Activated CD4-positive, alpha-beta memory T cell treated with anti-CD3 and anti-CD28 coated beads, Interleukin-2, amount 10 ng/mL, durations not matched to agents 7 days and 5 days (primary cell): ENCODE measurements at places on chromosomes 2 and 18. TPM values are rescaled to one million over a fixed set of nuclear protein-coding genes. Genes with fewer than 3 reads are reported as not detected.
A peak's percentile ranks its signal among the peaks of the same experiment; 100 is the strongest.

- no peaks in the 10 kb centered on the region for H3K4me1 ChIP-seq
- H3K36me3 ChIP-seq, result no peaks in the 10 kb centered on the region
- H3K4me3 ChIP-seq, result no peak overlapping the region
- DNase-seq, result no peak
- H3K27me3 ChIP-seq, result peaks cover 6% of the 10 kb centered on the region
- H3K27ac ChIP-seq, result no peak overlapping the region
Measured at GRCh38 chr2:144730711-144731110, 210.8 kb upstream of the ZEB2 start.

- no peak overlapping the region for H3K27ac ChIP-seq
- no peaks in the 10 kb centered on the region for H3K4me1 ChIP-seq
- H3K27me3 ChIP-seq, result no peaks in the 10 kb centered on the region
- DNase-seq, result no peak
Measured at GRCh38 chr18:69157906-69158305, 242.8 kb upstream of the DOK6 start.

- no peak overlapping the region for H3K27ac ChIP-seq
- no peaks in the 10 kb centered on the region for H3K27me3 ChIP-seq
- H3K4me3 ChIP-seq, result no peak overlapping the region
- no peaks in the 10 kb centered on the region for H3K36me3 ChIP-seq
Measured at GRCh38 chr18:46920653-46921052, 3.3 kb downstream of the KATNAL2 start.

DNA sequence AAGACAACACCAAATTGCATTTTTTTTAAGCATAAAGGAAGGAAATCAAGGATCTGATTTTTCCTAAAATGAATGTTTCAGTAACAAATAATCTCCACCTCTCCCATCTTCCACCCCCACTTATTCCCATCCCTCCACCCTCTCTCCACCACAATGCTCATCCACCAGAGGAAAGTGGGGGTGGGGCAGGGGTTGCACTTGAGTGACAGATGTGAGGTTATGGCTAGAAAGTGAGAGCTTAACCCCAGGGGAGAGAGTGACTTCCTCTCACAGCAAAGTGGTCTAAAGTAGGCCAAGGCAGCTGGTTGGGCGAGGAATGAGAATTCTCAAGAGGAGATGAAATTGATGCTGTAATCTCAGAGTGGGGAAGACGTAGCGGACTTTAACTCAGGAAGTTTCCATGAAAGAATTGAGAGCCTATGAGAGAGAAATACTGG is 104.7 kb downstream of the HNRNPLL start:
- no peak overlapping the region for H3K4me3 ChIP-seq
- no peak overlapping the region for H3K27ac ChIP-seq
- H3K27me3 ChIP-seq, result peaks cover 19% of the 10 kb centered on the region
- no peak for DNase-seq

DNA sequence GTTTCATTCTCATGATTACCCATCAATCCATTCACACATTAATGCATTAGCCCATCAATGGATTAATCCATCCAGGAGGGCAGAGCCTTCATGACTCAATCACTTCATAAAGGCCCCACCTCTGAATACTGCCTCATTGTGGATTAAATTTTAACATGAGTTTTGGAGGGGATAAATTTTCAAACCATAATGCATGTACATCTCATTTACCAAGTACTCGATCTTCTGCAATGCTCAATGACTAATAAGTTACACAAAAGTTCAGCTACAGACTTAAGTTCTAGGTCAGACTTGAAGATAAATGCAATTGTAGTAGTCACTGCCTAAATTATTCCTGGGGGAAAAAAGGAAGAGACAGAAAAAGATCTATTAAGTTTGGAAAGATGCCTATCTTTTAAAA is 120.0 kb upstream of the OSR1 start:
- no peak overlapping the region for H3K27ac ChIP-seq
- H3K4me3 ChIP-seq, result no peak overlapping the region
- DNase-seq, result no peak
- peaks cover 24% of the 10 kb centered on the region for H3K27me3 ChIP-seq
- H3K36me3 ChIP-seq, result no peaks in the 10 kb centered on the region

DNA sequence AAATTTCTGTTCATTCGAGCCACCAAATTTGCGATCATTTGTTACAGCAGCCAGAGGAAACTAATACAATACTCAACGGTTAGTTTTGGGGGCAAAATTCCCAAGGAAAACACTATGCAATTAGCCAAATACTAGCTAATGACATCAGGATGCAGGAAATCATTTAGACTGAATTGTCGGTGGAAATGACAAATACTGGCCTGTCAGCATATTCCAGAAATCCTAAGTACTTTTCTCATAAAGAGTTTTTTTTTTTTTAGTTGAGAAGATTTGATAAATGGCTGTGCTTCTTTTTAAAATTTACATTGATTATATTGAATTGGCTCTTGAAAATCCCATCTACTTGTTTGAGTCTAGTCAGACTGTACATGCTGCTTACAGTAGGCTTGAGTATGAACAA is 410.1 kb downstream of the SUCLG1 start:
- no peaks in the 10 kb centered on the region for H3K4me1 ChIP-seq
- no peak for DNase-seq
- no peak overlapping the region for H3K4me3 ChIP-seq
- no peak overlapping the region for H3K27ac ChIP-seq

DNA sequence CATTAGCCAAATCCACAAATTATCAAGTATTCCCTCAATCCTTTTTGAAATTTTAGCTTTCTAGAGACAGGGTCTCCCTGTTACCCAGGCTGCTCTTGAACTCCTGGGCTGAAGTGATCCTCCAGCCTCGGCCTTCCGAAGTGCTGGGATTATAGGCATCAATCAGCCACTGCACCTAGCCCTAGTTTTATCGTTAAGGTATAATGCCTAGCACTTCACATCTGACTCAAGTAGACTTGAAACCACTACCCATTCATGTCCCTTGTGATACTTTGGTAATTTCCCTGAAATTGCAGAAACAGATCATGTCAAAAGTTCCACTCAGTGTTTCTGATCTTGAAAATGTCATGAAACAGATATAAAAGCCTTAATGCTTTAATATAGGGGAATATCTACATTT is 26.3 kb downstream of the MEX3C start:
- H3K36me3 ChIP-seq, result peaks cover 24% of the 10 kb centered on the region
- peaks cover 60% of the 10 kb centered on the region for H3K4me1 ChIP-seq
- peak overlapping the region; percentile 82 for H3K27ac ChIP-seq
- DNase-seq, result no peak
- H3K27me3 ChIP-seq, result no peaks in the 10 kb centered on the region

DNA sequence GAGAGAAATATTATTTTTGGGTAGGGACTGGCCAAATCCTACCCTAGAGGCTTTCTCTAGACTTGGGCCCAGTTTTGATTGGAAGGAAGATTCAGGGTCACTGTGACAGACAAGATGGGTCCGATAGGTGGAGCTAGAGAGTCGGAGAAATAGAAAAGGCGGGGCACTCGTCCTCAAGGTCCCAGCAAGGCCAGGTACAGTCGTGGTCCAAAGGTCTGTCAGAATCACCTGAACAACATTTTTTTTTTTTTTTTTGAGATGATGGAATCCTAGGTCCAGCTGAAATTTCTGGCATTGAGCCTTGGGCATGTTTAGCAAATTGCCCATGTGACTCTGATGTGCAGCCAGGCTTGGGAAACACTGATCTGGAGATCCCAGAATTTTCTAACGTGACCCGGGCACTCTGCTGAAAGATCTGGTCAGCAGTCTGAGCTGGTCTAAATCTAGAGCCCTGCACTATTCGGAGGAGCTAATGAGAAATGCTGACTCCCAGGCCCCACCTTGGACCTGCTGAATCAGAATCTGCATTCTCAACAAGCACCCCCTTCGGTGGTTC is 23.0 kb upstream of the NTSR2 start:
- no peaks in the 10 kb centered on the region for H3K36me3 ChIP-seq
- DNase-seq, result peak; percentile 67
- H3K4me3 ChIP-seq, result no peak overlapping the region
- H3K27ac ChIP-seq, result no peak overlapping the region

DNA sequence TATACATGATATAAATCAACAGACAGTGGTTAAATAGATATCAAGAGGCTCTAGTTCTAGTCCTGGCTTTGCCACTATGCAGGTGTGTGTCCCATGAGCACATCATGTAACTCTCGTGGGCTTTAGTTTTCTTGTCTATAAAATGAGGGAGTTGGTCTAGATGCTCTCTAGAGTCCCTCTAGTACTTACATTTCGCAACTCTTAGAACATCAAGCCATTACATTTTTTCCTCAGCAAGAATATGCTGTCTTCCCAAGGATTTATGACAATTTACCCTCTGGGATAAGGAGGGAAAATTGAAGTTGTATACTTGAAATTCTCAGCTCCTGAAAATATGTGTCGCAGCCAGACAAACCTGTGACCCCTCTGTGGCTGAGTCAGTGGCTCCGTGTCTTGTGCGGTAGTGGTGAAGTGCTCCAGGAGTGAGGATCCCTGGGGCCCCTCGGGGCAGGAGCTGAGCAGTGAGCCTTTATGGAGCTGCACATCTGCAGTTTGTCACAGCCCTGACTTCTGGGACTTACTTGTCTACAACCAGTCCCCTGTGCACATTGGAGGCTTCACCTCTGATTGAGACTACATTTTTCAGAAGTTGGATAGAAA is 6.8 kb downstream of the PKP4 start:
- no peaks in the 10 kb centered on the region for H3K36me3 ChIP-seq
- peaks cover under 1% of the 10 kb centered on the region for H3K27me3 ChIP-seq
- H3K27ac ChIP-seq, result no peak overlapping the region
- peaks cover 19% of the 10 kb centered on the region for H3K4me1 ChIP-seq
- H3K4me3 ChIP-seq, result no peak overlapping the region

GRCh38 chr2:1586923-1587840 is 157.1 kb downstream of the PXDN start:
- H3K4me1 ChIP-seq, result no peaks in the 10 kb centered on the region
- DNase-seq, result no peak
- H3K27ac ChIP-seq, result no peak overlapping the region
- H3K4me3 ChIP-seq, result no peak overlapping the region
- peaks cover 1% of the 10 kb centered on the region for H3K27me3 ChIP-seq

DNA sequence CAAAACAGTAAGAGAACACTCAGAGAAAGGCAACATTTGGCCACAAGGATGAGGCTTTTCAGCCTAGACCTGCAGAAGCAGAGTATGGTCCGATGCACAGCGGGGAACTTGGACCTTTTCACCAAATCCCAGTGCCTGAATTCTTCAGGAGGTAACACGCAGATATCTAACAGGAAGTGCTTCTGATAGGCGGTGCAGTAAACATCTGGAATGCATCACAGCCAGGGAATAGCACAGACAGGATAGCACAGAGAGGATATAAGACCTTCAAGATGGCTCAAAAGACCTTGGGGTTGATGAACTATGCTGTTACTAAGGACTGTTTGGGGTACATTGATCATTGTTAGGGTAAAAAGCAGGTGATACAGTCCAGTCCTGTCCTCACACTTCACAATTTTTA is 1.7 kb downstream of the TMEM127 start:
- no peak for DNase-seq
- peak overlapping the region; percentile 99 for H3K4me3 ChIP-seq
- peaks cover 49% of the 10 kb centered on the region for H3K36me3 ChIP-seq
- no peaks in the 10 kb centered on the region for H3K27me3 ChIP-seq
- H3K27ac ChIP-seq, result peak overlapping the region; percentile 16
- H3K4me1 ChIP-seq, result peaks cover 67% of the 10 kb centered on the region

DNA sequence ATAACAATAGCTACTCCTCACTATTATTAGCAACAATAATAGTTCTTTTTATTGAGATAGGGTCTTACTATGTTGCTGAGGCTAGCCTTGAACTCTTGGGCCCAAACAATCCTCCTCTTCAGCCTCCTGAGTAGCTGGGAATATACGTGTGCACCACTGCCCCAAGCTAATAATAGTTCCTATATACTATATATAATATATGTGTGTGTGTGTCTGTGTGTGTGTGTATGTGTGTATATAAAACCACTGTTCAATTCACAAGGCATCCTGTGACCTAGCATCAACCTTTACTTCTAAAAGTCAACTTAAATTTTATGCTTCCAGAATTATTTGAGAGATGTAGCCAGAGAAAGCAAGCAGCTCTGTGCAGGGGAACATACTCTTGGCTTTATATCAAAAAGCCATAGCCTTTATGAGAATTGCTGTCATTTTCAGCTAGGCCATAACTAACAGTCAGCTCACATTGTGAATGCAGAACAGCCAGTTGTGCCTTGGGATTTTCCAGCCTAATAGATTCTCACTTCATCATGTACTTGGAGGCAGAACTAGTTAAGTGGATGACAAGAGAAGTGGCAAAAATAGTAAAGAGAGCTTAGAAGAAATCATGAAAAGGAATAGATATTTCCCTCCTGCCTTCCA is 665.5 kb downstream of the NYAP2 start:
- DNase-seq, result no peak
- H3K27ac ChIP-seq, result no peak overlapping the region
- no peaks in the 10 kb centered on the region for H3K4me1 ChIP-seq
- no peaks in the 10 kb centered on the region for H3K36me3 ChIP-seq
- H3K27me3 ChIP-seq, result no peaks in the 10 kb centered on the region
- no peak overlapping the region for H3K4me3 ChIP-seq

GRCh38 chr2:118806797-118807667 is 40.4 kb downstream of the EN1 start:
- H3K27ac ChIP-seq, result no peak overlapping the region
- DNase-seq, result no peak
- no peaks in the 10 kb centered on the region for H3K4me1 ChIP-seq
- no peaks in the 10 kb centered on the region for H3K36me3 ChIP-seq

DNA sequence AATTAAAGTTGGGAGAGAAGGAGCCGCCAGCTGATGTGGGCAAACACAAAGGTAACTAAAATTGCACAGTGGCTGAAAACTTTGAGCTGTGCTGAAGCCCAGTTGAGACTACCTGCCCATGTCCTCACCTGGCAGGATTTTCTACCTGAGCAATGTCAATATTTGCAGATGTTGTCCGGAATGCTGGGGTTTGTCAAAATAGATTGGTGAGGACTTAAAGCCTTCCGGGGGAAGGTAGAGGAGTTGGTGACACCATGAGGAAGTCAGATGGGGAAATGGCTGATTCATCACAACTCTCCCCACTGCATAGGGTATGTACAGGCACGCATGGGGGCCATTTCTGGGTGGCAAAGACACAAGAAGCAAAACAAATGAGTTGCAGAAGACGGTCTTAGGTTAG is 114.9 kb downstream of the ALK start:
- H3K4me3 ChIP-seq, result no peak overlapping the region
- H3K27me3 ChIP-seq, result no peaks in the 10 kb centered on the region
- no peak overlapping the region for H3K27ac ChIP-seq
- no peaks in the 10 kb centered on the region for H3K4me1 ChIP-seq
- no peaks in the 10 kb centered on the region for H3K36me3 ChIP-seq
- no peak for DNase-seq

DNA sequence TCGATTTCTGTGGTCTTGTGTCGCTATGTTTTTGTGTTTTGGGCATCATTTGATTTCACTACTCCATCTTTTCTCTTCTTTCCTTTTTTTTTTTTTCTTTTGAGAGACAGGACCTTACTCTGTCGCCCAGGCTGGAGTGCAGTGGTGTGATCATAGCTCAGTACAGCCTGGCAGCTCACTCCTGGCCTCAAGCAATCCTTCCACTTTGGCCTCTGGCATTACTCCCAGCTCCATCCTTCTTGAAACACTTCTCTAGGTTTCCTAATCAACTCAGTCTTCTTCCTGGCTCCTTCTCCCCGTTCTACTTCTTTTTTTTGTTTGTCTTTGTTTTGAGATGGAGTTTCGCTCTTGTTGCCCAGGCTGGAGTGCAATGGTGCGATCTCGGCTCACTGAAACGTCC is 26.5 kb downstream of the TCF23 start:
- no peak for DNase-seq
- H3K36me3 ChIP-seq, result no peaks in the 10 kb centered on the region
- peaks cover 1% of the 10 kb centered on the region for H3K4me1 ChIP-seq
- no peak overlapping the region for H3K4me3 ChIP-seq
- H3K27me3 ChIP-seq, result peaks cover 30% of the 10 kb centered on the region

- DNase-seq, result no peak
- H3K27me3 ChIP-seq, result peaks cover 2% of the 10 kb centered on the region
- no peaks in the 10 kb centered on the region for H3K4me1 ChIP-seq
Measured at GRCh38 chr2:151855111-151855510, 26.9 kb upstream of the ARL5A start.

Gene SULT1C2
- not detected for total RNA-seq

Gene HJURP
- total RNA-seq, result 129 TPM

Gene DLX2
- not detected for total RNA-seq

Gene TXNDC2
- not detected for total RNA-seq

Gene ZAP70
- 283 TPM for total RNA-seq
